ENCODE measurements at places on chromosomes 3 and 15. TPM values are rescaled to one million over a fixed set of nuclear protein-coding genes. Genes with fewer than 3 reads are reported as not detected.
A peak's percentile ranks its signal among the peaks of the same experiment; 100 is the strongest.

Gene GOLGA6A
- not detected for total RNA-seq

- DNase-seq = no peak
Measured at GRCh38 chr15:62223020-62223419, 57.9 kb upstream of the C2CD4B start.

DNA sequence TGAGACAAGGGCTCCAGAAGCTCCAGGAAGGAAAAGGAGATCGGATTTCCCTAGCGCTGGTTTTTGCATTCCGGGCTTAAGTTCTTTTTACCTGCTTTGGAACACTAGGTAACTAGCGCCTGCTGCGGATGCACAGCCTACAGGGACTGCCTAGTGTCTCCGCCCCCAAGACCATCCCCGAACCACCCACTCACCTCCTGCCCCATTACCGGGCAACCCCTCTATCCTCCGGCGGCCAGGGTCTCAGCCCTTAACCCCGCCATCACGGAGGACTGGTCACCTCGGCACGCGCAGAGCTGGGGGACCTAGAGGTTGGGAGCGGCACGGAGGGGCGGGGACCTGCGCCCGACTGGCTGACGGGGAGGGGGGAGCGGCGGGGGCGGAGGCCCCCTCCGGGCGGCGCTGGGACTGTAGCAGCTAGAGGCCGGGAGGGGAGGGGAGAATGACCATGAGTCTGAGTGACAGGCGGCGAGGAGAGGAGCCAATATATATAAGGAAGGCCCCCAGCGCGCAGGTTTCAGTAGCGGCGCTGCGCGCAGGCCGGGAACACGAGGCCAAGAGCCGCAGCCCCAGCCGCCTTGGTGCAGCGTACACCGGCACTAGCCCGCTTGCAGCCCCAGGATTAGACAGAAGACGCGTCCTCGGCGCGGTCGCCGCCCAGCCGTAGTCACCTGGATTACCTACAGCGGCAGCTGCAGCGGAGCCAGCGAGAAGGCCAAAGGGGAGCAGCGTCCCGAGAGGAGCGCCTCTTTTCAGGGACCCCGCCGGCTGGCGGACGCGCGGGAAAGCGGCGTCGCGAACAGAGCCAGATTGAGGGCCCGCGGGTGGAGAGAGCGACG is at the start of gene DLL4:
DLL4 (plus strand) TSS at position 520 of the 839 bp plus-strand sequence. CDS start 329 bp downstream, outside the sequence.
- peak; percentile 83 for DNase-seq

GRCh38 chr15:57819646-57820045 is 113.1 kb downstream of the POLR2M start:
- DNase-seq = no peak

- DNase-seq = no peak
Measured at GRCh38 chr3:138452436-138452835, 18.0 kb downstream of the ESYT3 start.

DNA sequence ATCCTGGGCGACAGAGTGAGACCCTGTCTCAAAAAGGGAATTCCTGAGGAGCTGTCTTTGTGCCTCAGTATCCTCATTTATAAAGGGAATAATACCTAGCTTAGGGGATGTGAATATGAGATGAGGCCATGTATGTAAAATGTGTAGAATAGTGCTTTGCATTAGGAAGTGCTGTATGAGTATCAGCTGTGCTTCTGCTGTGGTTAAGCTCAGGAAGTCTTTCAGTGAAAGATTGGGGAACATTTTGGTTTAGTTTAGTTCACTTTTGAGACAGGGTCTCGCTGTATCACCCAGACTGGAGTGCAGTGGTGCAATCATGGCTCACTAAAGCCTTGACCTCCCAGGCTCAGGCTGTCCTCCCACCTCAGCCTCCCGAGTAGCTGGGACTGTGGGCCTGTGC is 10.6 kb downstream of the THUMPD3 start:
- DNase-seq = no peak

Gene GHSR
- total RNA-seq = not detected

GRCh38 chr3:27976933-27977332 is 254.8 kb upstream of the EOMES start:
- DNase-seq = no peak

- no peak for DNase-seq
Measured at GRCh38 chr3:178762385-178762784, 226.1 kb downstream of the KCNMB2 start.
